Aorta (tissue), 5 donors: ENCODE measurements at places on chromosomes 16 and 17. TPM values are rescaled to one million over a fixed set of nuclear protein-coding genes. Genes with fewer than 3 reads are reported as not detected.

DNA sequence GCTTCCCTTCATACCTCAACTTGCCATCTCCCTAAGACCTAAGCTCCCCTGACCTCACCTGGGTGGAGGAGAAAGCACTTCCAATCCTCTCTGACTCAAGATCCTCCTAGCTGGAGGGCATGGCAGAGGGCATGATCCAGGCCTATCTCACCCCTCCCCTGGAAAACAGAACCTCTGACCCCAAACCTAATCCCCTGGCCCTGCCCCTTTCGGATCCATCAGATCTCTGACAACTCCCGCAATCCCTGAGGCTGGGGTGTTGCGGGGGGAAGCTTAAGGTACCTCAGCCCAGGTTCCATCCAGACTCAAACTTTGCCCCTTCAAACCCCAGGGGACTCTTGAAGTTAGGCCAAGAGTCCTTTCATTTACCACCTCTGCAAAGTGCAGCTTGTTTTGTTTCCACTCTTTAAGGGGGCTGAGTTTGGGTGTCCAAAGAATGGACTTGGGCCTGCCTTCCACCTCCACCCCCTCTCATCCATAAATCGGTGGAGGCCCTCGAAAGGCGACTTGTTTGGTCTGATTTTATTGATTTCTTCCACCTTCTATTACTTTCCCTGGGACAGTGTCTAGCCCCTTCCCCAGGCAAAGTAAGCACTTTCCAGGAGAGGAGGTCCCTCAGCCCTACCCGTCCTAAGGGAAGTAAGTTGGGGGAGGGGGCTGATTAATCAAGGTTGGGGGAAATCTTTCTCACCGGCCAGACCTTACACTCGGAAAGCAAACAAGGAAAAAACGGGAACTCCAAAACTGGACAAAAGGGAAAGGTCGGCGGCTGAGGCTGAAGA lies 2.6 kb downstream of the EPOP start:
- no peaks in the 10 kb centered on the region for H3K4me1 ChIP-seq
- no peaks in the 10 kb centered on the region for H3K27me3 ChIP-seq
- H3K4me3 ChIP-seq, result no peak overlapping the region
- no peak overlapping the region for H3K27ac ChIP-seq
- no peaks in the 10 kb centered on the region for H3K36me3 ChIP-seq

- H3K27ac ChIP-seq, result no peak overlapping the region
- H3K4me3 ChIP-seq, result no peak overlapping the region
- DNase-seq, result no peak
- H3K27me3 ChIP-seq, result no peaks in the 10 kb centered on the region
- no peaks in the 10 kb centered on the region for H3K36me3 ChIP-seq
- no peaks in the 10 kb centered on the region for H3K4me1 ChIP-seq
Observed at GRCh38 chr17:5675625-5676421, 91.5 kb upstream of the NLRP1 start.

- H3K27me3 ChIP-seq, result no peaks in the 10 kb centered on the region
- DNase-seq, result no peak
- H3K36me3 ChIP-seq, result no peaks in the 10 kb centered on the region
Observed at GRCh38 chr16:18979936-18980335, 3.8 kb upstream of the TMC7 start.

DNA sequence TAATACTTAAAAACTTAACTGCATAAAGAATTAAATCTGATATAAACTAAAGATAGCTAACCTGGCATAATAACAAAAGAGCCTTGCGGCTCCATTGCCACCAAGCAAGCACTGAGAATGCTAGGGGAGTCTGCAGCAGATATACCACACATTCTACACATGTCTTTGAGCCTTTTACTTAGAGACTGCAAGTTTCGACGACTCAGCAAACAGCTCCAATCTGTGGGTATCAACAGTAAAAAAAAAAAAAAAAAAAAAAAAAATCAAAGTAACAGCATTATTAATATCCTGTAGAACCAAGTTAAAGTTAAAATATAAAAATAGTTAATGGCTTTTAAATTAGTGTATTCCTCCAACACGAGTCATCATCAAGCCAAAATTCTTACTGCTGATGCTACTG lies 27.8 kb upstream of the INTS2 start:
- no peak for DNase-seq
- no peak overlapping the region for H3K27ac ChIP-seq
- no peak overlapping the region for H3K4me3 ChIP-seq

DNA sequence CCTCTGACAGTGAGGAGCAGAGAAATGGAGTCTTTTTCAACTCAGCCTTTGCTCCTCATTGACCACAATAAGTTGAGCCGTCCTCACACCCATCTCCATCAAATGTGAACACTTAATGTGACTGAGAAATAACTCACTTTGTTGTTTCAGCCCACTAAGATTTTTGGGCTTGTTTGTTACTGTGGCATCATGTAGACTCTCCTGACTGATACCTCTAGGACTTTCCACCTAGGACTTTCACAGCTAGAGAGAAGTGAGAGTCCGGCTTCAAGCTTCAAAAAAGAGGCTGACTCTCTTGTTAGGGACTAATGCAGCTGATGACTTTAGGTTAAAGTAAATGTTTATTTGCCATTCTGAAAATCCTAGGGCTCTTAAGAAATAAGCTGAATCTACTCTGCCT lies 435.0 kb downstream of the TMEM114 start:
- no peaks in the 10 kb centered on the region for H3K4me1 ChIP-seq
- no peak for DNase-seq
- H3K4me3 ChIP-seq, result no peak overlapping the region
- no peaks in the 10 kb centered on the region for H3K27me3 ChIP-seq
- H3K27ac ChIP-seq, result no peak overlapping the region
- H3K36me3 ChIP-seq, result no peaks in the 10 kb centered on the region

GRCh38 chr16:79662122-79662521 lies 61.6 kb upstream of the MAF start:
- no peak for DNase-seq
- H3K4me1 ChIP-seq, result no peaks in the 10 kb centered on the region
- H3K27me3 ChIP-seq, result no peaks in the 10 kb centered on the region

GRCh38 chr16:69839798-69840409 lies 77.8 kb downstream of the WWP2 start:
- H3K4me3 ChIP-seq, result no peak overlapping the region
- peaks cover 7% of the 10 kb centered on the region for H3K4me1 ChIP-seq
- no peak for DNase-seq
- peak overlapping the region; percentile 86 for H3K27ac ChIP-seq
- H3K27me3 ChIP-seq, result no peaks in the 10 kb centered on the region

- H3K4me3 ChIP-seq, result no peak overlapping the region
- no peaks in the 10 kb centered on the region for H3K4me1 ChIP-seq
- DNase-seq, result no peak
Observed at GRCh38 chr17:32777436-32777835, 99.5 kb downstream of the MYO1D start.

- H3K27ac ChIP-seq, result no peak overlapping the region
- no peaks in the 10 kb centered on the region for H3K4me1 ChIP-seq
- H3K36me3 ChIP-seq, result peaks cover 3% of the 10 kb centered on the region
- no peaks in the 10 kb centered on the region for H3K27me3 ChIP-seq
- no peak overlapping the region for H3K4me3 ChIP-seq
Observed at GRCh38 chr17:12918142-12918541, 99.7 kb downstream of the ELAC2 start.

Gene GSE1
- 111 TPM for total RNA-seq

Gene PLXDC1
- total RNA-seq, result 7.2 TPM

GRCh38 chr17:8158267-8159031 lies 4.3 kb downstream of the VAMP2 start:
- peak overlapping the region; percentile 83 for H3K27ac ChIP-seq
- no peaks in the 10 kb centered on the region for H3K27me3 ChIP-seq
- H3K36me3 ChIP-seq, result no peaks in the 10 kb centered on the region
- H3K4me1 ChIP-seq, result no peaks in the 10 kb centered on the region
- DNase-seq, result peak; percentile 95

Gene EVPLL
- not detected for total RNA-seq

- no peak overlapping the region for H3K27ac ChIP-seq
- no peak for DNase-seq
- peaks cover 5% of the 10 kb centered on the region for H3K36me3 ChIP-seq
- no peaks in the 10 kb centered on the region for H3K4me1 ChIP-seq
Observed at GRCh38 chr17:43881181-43881580, 26.2 kb downstream of the MPP2 start.

- no peaks in the 10 kb centered on the region for H3K4me1 ChIP-seq
- no peaks in the 10 kb centered on the region for H3K27me3 ChIP-seq
- no peak overlapping the region for H3K4me3 ChIP-seq
- H3K27ac ChIP-seq, result no peak overlapping the region
- no peaks in the 10 kb centered on the region for H3K36me3 ChIP-seq
Observed at GRCh38 chr17:77645072-77646045, 313.1 kb upstream of the TNRC6C start.

Gene TMEM106A
- 37.2 TPM for total RNA-seq

Gene MKS1
- total RNA-seq, result 10.1 TPM

- no peaks in the 10 kb centered on the region for H3K4me1 ChIP-seq
- H3K27ac ChIP-seq, result no peak overlapping the region
- no peaks in the 10 kb centered on the region for H3K27me3 ChIP-seq
- H3K36me3 ChIP-seq, result no peaks in the 10 kb centered on the region
- H3K4me3 ChIP-seq, result no peak overlapping the region
Observed at GRCh38 chr17:81529437-81529803, 1.2 kb downstream of the FSCN2 start.

Gene MT1H
- not detected for total RNA-seq

DNA sequence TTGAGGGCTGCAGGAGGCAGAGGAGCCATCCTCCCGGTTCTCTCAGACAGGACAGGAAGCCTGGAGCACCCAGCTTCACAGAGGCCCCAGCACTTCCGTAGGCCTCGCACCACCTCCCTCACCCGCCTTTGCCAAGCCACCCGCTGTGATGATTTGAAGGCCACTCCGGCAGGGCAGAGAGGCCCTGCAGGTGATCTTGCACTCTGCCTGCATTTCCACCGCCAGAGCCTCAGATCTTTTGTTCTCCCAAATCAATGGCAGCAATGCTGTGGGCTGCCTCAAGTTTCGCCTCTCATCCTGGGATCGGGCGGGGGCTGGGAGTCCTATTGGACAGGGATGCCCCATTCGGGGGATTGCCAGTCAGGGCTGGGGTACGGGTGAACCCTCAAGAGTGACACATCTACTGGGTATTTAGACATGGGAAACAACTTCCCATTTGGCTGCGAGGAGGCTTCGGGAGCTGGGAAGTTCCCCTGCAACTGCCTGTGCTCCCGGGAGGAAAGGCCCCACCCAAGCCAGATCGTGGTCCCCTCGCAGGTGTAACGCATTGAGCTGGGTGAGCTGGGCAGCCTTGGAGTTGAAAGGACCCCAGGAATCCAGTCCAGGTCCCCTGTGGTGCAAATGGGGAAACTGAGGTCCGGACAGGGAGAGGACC lies 34.8 kb upstream of the PEMT start:
- no peaks in the 10 kb centered on the region for H3K36me3 ChIP-seq
- no peaks in the 10 kb centered on the region for H3K4me1 ChIP-seq
- H3K27ac ChIP-seq, result no peak overlapping the region
- no peak overlapping the region for H3K4me3 ChIP-seq
- DNase-seq, result no peak
- H3K27me3 ChIP-seq, result no peaks in the 10 kb centered on the region

DNA sequence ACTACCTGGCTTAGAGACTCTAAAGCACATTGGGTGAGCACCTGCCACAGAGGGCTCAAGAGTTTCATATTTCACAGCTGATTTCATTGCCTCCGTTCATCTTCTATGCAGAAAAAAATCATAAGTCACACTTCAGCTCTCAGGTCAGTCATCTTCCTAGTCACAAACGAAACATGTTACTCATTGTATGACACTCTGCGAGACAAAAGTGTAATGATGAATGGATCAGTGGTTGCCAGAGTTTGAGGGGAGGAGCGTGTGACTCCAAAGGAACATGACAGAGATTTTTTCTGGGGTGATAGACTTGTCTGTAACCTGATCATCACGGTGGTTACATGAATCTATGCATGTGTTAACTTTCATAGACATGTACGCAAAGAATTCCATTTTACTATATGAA lies 195.2 kb upstream of the CNTNAP4 start:
- no peak overlapping the region for H3K27ac ChIP-seq
- H3K4me1 ChIP-seq, result no peaks in the 10 kb centered on the region
- no peak for DNase-seq
- H3K27me3 ChIP-seq, result no peaks in the 10 kb centered on the region
- no peaks in the 10 kb centered on the region for H3K36me3 ChIP-seq

DNA sequence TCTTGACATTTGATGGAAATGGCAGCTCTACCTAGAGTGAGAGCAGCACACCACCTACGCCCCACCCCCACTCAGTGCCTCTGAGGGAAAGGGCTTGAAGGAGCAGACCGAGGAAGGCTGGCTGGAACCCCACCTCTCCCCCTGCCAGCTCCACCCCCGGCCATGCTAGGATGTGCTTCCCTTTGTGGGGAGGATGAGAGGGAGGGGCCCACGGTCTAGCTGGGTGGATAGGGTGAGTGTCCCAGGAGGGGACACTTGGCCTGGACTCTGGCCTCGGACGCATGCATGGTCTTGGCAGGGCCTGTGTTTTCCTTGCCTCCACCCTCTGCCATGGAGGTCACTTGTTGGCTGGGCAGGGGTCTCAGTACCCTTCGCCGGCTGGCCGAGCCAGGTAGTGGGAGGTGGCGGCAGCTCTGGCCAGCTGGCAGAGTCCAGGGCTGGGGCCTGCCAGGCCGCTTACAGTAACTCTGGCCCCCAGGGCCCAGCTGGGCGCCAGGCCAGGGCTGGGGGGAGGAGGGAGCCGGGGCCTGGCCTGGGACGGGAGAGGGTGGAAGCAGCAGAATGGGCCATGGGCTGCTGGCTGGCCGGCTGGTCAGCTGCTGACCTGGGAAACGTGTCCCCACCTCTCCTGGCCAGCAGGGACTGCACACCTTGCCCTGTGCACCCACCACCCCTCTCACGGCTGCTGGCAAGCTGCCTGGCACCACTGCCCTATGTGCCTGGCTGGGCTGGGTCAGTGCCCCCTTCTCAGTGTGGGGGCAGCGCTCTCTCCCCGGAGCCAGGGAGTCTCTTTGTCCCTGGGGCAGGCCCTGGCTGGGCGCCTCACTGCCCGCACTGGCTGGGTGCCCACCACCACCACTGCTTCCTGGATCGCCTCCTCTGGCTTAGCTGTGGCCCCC lies 23.0 kb downstream of the RARA start:
- H3K4me1 ChIP-seq, result peaks cover 7% of the 10 kb centered on the region
- no peaks in the 10 kb centered on the region for H3K36me3 ChIP-seq
- peak overlapping the region; percentile 86 for H3K27ac ChIP-seq
- peak; percentile 96 for DNase-seq
- H3K27me3 ChIP-seq, result no peaks in the 10 kb centered on the region
- H3K4me3 ChIP-seq, result no peak overlapping the region

GRCh38 chr17:80876950-80877728 lies 114.5 kb upstream of the CHMP6 start:
- no peak overlapping the region for H3K4me3 ChIP-seq
- no peaks in the 10 kb centered on the region for H3K4me1 ChIP-seq
- DNase-seq, result peak; percentile 30
- no peaks in the 10 kb centered on the region for H3K27me3 ChIP-seq
- H3K36me3 ChIP-seq, result no peaks in the 10 kb centered on the region
